ENCODE measurements at places on chromosomes 12 and 14.

GRCh38 chr14:68791078-68791901, 1.6 kb downstream of the ZFP36L1 start:
- no peak for DNase-seq

DNA sequence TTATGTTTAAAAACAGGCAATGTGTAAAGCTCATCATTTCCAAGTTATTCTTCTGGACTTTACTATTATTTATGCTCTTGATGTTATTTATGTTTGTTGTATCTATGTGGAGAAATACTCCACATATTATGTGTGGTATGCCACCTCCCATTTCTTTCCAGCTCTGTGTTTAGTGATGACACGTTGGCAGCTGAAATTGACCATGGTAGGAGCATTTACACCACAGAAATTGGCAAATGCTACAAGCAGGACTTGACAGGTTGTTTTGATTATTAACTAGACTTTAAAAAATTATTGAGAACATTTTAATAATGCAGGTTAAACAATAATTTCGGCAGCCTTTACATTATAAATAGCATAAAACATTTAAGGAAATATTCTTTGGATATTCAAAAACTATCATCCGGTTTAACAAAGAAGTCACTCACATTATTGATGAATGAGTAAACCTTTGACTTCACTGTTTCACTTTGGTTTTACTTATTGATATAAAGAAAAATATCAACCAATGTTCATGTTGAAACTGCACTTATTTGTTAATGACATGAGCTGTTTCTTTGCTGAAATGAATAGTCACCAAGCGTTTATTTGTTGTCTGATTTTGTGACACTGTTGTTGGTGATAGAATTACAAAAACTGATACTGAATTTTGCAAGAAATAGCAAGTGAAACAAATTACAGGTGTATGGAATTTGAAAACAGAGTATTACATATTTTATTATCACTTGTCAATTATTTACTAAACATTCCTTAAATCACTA, 76.8 kb downstream of the HMGA2 start:
- no peak for DNase-seq

GRCh38 chr14:76754586-76754985, 6.7 kb upstream of the VASH1 start:
- no peak for DNase-seq

GRCh38 chr12:25424211-25424731, 128.8 kb downstream of the LMNTD1 start:
- DNase-seq = no peak

DNA sequence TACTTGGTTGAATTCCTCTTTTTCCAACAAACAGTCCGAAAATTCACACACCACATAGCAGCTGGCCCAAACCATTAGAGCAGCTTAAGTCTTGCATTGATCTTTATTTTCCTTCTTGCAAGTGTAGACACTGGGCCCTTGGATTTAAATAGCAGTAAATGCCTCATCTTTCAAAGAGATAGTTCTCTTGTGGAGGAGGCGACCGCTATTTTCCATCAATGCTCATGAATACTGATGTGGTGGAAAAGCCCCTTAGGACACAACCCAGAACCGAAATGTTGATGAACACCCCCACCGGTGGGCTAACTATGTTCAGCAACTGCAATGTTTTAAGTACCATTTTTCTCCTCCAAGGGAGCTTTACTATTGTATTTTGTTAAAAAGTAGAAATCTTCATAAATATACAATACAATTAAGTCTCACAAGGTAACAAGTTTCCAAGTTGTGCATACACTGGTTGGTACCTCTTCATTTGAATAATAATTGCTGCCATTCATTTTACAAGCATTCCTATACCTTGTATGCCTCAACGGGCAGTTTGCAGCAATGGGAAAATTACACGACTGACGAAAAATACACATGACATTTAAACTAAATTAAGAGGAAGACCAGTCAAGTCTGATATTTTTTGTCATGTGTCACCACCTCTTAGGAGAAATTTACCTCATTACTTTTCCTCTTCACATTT, 18.0 kb downstream of the NIN start:
- DNase-seq = no peak

- no peak for DNase-seq
Observed at GRCh38 chr12:100554608-100555077, 18.8 kb upstream of the GAS2L3 start.

DNA sequence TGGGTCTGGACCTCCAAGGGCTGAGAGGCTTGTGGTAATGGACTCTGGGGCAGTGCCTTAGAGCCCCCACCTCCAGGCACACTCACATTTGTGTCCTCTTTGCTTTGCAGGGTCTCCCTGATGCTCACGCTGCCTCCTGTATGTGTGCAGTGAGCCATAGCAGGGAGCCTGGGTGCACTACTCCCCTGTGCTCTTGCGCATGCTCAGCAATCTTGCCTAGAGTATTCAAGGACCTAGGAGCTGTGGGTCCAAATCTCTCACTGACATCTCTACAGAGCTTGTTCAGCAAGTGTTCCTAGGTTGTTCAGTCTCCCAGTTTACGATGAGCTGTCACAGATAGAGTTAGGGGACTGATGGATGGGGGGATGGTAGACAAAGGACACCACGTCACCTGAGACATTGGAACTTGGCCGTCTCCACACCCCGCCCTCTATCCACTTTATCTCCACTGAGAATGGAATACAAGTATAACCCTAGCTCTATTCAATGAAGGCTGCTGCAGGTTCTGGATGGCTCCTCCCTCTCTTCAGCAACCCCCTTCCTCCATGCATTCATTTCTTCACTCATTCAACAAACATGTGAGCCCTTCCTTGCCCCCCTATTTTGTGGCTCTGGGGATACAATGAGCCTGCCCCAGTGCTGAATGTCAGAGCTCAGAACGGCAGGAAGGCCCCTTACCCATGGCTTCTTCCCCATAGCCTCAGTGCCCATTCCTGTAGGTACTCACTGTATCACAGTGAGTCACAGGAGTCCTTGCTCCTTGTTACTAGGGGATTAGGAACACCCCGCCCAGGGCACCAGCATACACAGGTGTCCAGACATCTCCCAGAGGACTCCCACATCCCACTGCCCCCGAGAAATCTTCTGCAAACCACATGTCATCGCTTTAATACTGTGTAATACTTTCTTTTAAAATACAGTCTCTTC, 31.2 kb downstream of the FIGNL2 start:
- no peak for DNase-seq

- DNase-seq = no peak
Observed at GRCh38 chr14:75224561-75224960, 48.1 kb upstream of the TMED10 start.

GRCh38 chr12:119060847-119061796, 79.8 kb downstream of the SRRM4 start:
- DNase-seq = no peak

DNA sequence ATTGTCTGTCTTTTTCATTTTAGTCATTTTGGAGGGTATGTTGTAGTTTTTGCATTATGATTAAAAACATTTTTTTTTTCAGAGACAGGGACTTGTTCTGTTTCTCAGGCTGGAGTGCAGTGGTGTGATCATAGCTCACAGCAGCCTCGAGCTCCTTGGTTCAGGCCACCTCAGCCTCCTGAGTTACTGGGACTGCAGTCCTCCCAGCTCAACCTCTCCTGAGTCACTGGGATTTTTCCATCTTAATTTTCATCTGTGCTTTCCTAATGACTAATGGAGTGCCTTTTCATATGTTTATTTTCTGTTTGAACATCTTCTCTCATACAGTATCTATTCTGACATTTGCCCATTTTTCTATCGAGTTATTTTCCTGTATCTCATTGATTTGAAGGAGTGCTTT, 52.6 kb downstream of the DYRK2 start:
- no peak for DNase-seq

DNA sequence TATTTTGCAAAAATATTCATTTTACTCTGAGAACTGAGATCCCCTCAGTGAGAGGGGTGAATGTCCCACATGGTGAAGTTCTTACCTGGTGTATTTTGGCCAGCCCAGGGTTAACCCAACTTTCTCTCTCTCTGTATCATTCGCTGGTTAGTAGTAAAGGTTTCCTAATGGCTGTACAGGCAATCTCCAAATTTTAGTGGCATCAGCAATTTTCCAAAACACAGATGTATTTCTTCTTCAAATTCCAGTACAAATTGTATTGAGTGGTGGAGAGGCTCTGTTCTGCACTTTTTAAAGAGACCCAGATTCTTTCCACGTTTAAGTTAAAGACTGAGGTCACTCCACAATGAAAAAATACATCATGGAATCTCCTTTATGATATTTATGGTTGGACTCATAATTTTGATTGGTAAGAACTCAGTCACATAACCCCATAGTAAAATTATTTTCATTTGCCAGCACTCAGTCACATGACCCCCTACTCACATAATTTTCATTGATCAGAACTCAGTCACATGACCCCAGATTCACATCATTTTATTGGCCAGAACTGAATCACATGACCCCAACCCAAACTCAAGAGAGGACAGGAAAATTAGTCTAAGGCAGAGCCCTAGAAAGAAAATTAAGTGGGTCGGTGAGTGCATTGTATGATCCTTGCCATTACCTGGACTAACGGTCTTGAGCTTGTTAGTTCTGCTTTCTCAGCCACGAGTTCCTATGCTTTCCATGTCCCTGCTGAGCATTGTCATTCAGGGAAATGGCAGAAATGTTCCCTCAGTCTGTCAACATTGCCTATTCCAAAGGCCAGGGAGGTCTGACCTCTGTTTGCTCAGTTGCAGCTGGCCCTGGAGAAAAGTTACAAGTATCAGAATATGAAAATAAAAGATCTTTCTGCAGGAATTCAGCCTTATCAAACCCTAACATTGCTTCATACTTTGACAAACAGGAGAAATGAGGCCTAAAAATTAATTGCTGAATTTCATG, 1536.2 kb downstream of the AACS start:
- DNase-seq = no peak

DNA sequence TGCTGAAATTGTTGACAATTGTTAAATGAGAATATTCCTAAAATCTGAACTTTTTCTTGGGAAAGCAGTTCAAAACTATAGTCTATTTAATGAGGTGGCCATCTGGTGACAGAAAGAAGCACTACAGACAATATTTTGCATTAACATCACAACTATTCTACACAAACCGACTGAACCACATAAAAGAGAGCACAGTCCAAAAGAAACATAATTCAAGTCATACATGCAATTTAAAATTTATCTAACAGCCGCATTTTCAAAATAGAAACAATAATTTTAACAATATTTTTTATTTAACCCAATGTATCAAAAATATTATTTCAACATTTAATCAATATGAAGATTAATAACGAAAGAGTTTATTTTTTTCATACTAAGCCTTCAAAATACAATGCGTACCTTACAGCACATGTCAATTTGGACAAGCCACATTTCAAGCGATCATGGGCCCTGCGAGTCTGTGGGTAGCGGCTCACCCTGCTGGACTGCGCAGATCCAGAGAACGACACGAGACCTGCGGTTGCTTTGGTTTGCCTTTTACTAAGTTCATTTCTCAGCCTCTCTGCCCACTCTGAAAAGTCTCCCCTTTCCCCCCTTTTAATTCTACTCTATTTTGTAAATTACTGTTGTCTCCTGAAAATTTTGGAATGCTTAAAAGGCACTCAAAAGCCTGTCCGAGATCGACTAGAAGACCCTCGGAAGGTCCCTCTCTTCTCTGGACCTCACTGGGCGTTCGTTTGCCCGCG, 947 bp upstream of the LRRC9 start:
- no peak for DNase-seq

GRCh38 chr14:31657917-31658316, 96.7 kb downstream of the NUBPL start:
- no peak for DNase-seq

DNA sequence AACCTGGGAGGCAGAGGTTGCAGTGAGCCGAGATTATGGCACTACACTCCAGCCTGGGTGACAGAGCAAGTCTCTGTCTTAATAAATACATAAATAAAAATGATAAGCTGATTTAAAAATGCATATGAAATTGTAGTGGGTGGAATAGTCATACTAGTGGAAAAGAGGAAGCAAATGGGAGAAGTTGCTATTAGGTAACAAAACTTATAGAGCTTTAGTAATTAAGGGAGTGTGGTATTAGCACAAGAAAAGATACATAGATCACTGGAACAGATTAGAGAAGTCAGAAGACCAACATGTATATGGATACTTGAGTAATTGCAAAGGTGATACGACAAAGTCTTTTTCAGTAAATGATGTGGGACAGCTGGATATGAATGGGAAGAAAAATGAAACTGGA, 26.5 kb downstream of the TECPR2 start:
- no peak for DNase-seq

DNA sequence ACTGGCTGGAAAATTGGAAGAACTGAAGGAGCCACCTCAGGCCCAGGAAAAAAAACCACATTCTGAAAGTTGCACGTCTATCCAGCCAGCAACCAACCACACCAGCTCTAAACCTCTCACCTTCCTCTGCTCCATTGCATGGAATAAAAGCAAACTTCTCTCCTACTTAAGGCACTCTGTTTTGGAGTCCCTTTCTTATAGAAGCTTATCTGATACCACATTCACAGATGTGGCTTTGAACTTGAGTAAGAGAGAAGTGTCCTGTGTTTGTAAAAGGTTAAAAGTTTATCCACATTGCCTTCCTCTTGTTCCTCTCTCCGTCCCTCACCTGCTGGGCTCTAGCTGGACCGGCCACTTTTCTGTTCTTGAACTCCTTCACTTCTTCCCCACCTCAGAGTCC, 99.6 kb upstream of the PLXNC1 start:
- no peak for DNase-seq

DNA sequence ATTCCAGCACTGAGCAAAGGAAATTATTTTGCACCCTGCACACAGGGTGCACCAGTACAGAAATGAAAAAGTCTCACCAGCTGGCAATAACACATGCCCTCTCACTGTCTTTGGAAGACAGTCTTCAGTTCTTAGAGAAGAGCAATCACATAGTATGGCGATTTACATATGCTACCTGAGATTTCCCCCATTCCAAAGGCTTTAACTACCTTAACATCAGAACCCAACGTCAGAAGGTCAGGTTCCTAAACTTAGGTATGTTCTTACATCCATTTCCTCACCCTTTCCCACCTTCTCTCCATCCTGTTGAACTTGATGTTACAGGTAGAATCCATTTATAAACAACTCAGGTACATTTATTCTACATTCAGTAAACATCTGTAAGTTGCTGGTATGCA, 167.8 kb downstream of the PAWR start:
- DNase-seq = no peak

DNA sequence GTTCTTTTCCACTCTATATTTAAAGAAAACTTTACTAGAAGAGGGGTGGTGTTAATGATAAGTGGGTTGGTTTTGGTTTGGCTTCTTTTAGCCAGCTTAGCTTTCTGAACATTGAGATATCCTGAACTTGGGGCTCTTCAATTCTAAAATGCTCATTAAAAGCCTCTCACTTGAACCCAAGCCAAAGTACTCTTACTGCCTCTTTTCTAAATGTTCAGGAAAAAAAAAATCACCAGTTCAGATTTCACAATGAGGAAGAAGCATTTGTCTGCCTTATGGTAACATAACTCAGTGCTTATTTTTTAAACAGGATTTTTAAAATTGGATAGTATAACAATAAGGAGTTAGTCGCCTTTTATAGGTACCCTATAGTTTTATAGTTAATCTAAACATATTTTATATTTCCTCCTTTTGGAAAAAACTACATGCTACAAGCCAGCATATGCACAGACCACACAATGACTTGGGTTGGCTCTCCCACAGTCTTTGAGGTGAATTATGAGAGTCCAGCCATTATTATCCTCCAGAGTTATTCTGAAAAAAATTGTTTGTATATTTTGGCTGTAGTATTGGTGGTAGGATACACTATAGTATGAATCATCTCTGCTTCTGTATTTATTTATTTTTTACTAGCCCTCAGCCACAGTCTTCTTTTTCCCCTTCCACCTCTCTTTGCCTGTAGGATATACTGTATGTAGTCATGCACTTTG, 195.5 kb upstream of the TMPO start:
- no peak for DNase-seq

GRCh38 chr12:106643000-106643399, 60.2 kb downstream of the RFX4 start:
- DNase-seq = no peak
